Thyroid gland (tissue), 4 donors: ENCODE measurements at places on chromosomes 4 and X. TPM values are rescaled to one million over a fixed set of nuclear protein-coding genes. Genes with fewer than 3 reads are reported as not detected.

Gene CCDC160
- not detected for total RNA-seq

Gene SOX3
- total RNA-seq, result 0.63 TPM

Gene GAGE12J
- total RNA-seq, result not detected

GRCh38 chr4:151143162-151143561 is 43.7 kb downstream of the RPS3A start:
- DNase-seq, result no peak

DNA sequence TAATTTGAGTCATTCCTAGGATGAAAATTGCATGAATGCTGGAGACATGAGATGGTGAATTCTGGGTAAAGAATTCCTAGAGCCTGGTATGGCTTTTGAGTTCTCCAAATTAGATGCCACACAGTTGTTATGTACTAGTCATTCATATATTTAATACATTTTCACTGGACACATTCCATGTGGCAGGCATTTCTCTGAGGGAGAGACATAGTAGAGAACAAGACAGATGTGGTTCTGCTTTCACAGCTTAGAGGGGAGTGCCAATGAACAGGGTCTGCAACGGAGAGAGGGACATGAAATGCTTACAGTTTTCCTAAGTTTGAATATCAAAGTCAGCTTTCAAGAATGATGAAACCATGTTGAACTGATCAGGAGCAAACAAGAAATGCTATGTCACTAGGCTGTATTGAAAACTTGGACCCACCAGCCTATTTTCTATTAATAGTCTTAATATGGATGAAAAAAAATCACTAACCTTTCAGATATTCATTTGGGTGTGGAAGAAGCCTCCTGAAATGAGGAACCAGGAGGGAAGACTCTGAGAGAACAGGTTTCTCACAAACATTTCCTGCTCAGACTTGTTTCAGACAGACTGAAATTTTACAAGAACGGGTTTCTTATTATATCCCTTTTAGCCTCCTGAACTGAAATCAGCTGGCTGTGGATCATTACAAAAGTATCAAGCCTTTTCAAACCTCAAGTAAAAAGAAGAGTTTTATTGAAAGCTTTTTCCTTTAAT is 276.0 kb upstream of the TET2 start:
- no peak for DNase-seq

Gene CHIC1
- 17.3 TPM for total RNA-seq

DNA sequence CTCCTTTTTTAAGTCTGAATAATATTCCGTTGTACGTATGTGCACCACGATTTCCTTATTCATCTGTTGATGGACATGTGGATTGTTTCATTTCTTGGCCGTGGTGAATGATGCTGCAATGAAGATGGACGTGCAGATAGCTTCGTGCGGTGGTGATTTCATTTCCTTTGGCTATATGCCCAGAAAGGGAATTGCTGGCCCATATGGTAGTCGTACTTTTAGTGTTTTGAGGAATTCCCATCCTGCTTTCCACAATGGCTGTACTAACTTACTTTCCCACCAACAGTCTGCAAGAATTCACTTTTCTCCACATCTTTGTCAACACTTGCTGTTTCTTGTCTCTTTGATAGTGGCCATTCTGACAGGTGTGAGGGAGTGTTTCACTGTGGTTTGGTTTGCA is 12.8 kb downstream of the ZFP42 start:
- no peak for DNase-seq

- no peak for DNase-seq
Observed at GRCh38 chr4:168691631-168692369, 194.9 kb downstream of the PALLD start.

GRCh38 chr4:13087041-13087440 is 397.1 kb downstream of the RAB28 start:
- DNase-seq, result no peak

GRCh38 chr4:154564311-154564710 is 1.5 kb downstream of the FGB start:
- DNase-seq, result no peak

- no peak for DNase-seq
Observed at GRCh38 chr4:88939697-88940096, 117.3 kb downstream of the FAM13A start.

Gene PITX2
- total RNA-seq, result not detected

- no peak for DNase-seq
Observed at GRCh38 chr4:98602270-98602669, 56.1 kb downstream of the TSPAN5 start.

Gene TMPRSS11A
- total RNA-seq, result not detected

- DNase-seq, result no peak
Observed at GRCh38 chr4:16000708-16001483, 37.9 kb upstream of the FGFBP2 start.
